ENCODE measurements at places on chromosomes 12 and 14.

DNA sequence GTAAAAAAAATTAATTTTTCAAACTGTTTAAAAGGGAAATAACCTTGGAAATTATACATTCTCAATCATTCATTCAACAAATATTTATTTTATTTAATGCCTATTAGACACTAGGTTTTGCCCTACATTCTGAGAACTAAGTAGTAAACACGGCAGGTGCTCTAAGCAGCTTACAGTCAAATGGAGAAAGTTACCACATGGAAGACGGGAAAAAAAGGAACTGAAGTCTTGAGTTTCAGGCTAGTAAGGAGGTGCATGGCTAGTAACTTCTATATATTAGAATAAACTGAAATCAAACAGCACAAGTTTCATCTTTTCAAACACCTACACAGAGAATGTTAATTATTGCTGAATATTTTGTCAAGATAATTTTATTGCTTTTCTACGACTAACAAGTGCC, 52.9 kb downstream of the C12orf42 start:
- DNase-seq = no peak

- peak; percentile 62 for DNase-seq
Observed at GRCh38 chr12:54526812-54527630, 22.4 kb upstream of the PDE1B start.

GRCh38 chr12:49223122-49223521, 34.2 kb upstream of the TUBA1A start:
- DNase-seq = no peak

GRCh38 chr14:90109858-90110257, 48.1 kb downstream of the KCNK13 start:
- DNase-seq = no peak

DNA sequence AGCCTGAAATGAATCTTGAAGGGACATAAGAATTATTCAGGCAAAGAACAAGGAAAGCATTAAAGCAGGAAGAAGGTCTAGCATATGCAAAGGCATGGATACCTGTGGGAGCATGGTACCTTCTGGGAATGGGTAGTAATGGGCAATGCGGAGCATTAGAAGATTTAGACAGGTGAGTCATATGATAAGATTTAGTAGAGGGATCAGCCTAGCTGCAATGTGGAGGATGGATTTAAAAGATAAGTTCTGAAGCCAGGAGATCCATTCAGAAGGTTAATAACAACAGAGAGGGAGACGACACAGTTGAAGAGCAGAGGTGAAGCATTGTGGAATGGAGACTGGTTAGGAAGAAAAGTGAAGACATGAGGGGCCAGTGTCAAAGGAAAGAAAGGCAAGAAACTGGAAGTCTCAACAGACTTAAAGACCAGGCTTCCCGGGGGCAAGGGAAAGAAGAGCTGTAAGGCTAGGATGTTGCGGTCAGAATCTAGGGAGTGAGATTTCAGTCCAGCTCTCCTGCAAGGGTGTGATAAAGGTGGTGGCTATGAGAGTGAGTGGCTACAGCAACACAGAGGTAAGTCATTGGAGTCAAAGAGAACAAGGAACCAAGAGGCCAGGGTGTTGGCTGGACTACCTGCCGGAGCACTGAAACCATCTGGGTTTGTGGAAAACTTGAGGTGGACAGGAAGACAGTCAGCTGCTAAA, 5.6 kb upstream of the STAT6 start:
- no peak for DNase-seq

- no peak for DNase-seq
Observed at GRCh38 chr14:48584031-48584430, 908.6 kb upstream of the MDGA2 start.

GRCh38 chr14:94478420-94478819, 2.4 kb upstream of the SERPINA9 start:
- DNase-seq = no peak

- no peak for DNase-seq
Observed at GRCh38 chr14:88322504-88323085, 474 bp downstream of the KCNK10 start.

- no peak for DNase-seq
Observed at GRCh38 chr14:54881761-54882401, 20.7 kb downstream of the GCH1 start.

- DNase-seq = no peak
Observed at GRCh38 chr14:54654605-54655004, 87.7 kb downstream of the SAMD4A start.

- no peak for DNase-seq
Observed at GRCh38 chr12:103705927-103706326, 118.9 kb downstream of the STAB2 start.

- no peak for DNase-seq
Observed at GRCh38 chr12:124130691-124131591, 157.9 kb downstream of the ZNF664 start.

DNA sequence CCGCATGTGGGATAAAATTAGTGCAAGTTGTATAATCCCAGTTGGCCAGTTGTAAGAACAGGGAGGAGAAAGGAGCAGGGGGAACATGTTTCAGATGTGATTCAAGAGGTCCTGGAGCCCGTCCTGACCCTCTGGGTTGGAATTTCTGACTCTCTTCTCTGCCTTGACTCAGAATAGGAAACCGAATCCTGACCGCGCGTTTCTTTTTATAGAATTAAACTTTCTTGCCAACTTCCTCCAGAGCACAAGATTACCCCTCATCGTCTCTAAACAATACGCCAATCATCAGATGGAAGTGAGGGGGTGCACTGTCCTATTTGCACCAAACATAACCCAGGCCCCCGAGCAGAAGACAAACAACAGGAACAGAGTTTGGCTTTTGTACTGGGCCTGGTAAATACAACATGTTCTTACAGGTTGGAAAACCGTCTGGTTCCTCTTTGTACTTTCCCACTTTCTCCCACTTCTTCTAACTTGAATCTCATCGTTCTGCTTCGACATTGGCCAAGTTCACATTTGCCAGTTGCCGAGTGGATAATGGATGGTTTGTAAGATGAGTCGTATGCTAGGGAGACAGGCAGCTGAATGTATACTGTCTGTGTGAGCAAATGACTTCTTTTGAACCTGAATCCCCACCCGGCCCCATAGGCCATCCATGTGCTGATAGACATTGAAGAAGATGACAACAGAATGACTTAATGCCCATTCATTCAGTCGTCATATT, 42.6 kb upstream of the MED13L start:
- peak; percentile 48 for DNase-seq

GRCh38 chr12:60052483-60052882, 456.7 kb downstream of the SLC16A7 start:
- no peak for DNase-seq

- no peak for DNase-seq
Observed at GRCh38 chr14:33017016-33017415, 78.3 kb downstream of the NPAS3 start.

DNA sequence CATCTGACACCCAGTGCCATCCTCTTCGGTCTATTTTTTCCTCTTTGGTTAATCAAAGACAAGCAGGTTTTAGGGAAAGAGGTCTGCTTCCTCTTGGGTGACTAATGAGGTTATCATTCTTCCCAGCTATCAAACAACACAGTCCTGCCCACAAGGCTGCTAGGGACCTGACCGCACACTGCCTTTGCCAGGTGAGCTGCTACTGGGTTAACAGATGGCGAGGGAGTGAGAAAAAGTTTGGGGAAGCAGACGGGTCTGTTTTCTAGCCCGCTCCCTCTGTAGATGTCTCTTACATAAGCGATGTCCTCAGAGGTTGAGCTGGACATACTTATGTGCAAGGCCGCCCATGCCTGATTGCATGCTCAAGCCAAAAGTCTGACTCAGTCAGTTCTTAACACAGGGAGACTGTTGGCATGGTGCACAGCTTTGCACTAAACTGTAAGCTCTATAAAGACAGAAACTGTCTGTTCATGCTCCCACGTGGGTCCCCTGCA, 94.1 kb downstream of the SLC15A4 start:
- no peak for DNase-seq

DNA sequence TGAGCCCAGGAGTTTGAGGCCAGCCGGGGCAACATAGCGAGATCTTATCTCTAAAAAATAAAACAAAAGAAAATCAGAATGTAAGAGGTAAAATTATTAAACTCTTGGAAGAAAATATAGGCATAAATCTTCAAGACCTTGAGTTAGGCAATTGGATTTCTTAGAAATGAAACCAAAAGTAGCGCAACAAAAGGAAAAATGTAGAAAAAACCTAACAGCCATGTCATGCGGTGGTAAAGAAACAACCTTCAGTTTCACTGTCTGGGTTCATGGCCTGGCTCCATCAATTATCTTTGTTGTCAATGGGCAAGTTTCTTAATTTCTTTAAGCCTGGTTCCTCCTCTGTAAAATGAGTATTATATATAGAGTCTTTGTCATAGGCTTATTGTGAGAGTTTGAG, 5.6 kb upstream of the GCH1 start:
- DNase-seq = no peak

DNA sequence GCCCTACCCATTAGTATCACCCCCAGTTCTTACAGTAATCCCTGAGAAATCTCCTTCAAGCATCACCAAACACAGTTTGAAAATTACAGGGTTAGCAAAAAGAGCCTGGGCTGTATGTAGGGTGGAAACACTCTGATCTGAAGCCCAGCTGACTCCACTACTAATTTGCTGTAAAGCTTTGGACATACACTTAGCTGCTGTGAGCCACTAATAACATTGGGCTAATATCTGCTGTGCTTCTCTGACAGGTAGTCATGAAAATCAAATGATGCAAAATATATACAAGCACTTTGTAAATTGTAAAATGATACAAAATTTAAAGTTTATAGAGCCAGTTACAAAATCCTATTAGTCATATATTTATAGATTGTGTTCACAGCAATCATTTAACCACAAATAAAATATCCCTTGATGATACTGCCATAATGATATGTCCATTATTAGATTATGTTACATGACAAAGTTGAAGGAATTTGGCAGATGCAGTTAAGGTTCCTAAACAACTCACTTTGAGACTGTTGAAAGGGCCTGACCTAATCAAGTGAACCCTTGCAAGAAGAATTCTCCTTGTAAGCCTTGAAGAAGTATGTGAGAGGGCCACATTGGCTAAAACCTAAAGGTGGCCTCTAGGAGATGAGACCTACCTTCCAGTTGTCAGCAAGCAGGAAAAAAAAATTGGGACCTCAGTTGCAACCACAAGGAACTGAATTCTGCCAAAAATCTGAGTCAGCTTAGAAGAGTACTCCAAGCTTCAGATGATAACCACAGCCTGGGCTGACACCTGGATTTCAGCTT, 19.0 kb downstream of the TWF1 start:
- no peak for DNase-seq

DNA sequence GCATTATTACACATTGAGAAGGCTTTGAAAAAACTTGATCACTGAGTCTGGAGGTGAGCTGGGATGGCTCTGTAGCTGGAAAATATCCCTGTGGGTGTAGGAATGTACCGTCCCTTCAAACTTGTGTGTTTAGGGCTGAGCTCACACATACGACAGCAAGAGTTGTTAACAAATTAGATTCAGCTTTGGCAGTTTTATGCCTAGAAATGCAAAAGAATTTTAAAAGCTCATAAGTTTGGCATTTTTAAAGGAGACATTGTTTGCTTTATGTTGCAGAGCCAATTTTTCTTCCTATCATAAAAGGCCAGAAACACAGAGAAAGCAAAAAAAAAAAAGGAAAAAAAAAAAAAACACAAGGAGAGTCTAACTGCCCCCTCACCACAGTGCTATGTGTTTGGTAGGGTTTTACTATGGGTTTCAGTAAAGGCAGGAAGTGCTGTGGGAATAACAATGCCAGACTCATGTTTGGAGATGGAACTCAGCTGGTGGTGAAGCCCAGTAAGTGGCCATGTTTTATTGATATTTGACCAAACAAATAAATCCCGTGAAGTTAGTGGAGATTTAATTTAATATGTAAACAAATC, 78.4 kb downstream of the DAD1 start:
- DNase-seq = no peak

- DNase-seq = no peak
Observed at GRCh38 chr14:76946753-76947077, 81.8 kb downstream of the IRF2BPL start.

DNA sequence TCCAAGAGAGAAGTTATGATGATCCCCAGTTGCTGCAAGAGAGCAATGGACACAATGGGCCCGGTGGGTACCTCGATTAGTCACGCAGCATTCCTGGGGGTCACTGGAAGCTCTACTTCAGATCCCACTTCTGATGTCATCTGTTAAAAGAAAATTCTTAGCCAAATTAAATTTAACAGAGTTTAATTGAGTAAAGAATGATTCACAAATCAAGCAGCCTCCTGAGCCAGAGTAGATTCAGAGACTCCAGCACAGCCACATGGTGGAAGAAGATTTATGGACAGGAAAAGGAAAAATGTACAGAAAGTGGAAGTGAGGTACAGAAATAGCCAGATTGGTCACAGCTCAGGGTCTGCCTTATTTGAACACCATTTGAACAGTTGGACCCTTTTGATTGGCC, 107.5 kb downstream of the SPTSSA start:
- DNase-seq = no peak

DNA sequence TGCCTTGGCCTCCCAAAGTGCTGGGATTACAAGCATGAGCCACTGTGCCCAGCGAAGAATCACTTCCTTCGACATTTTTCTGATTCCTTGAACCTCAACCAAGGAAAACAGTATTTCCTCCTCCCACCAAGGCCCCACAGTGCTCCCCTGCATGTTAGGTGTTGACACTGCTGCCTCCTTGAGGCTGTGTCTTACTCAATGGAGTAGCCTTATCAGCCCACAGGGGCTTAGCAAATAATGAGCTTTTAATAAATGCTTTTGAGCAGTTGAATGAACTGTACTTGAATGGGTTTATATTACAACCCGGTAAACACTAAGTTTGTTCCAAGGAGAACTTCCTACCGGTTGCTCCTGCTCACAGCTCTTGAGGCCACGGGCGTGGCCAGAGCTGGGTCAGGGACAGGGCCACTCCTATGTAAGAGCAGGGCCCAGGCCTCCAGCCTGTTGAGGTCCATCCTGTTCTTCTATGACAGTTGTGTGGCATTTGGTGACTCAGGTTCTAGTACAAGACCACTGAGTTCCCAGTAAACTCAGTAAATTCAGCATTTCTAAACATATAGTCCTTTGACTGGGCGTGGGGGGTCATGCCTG, 36.8 kb upstream of the TUBA1A start:
- DNase-seq = no peak

- no peak for DNase-seq
Observed at GRCh38 chr12:100372853-100373640, 16.2 kb downstream of the SLC17A8 start.

DNA sequence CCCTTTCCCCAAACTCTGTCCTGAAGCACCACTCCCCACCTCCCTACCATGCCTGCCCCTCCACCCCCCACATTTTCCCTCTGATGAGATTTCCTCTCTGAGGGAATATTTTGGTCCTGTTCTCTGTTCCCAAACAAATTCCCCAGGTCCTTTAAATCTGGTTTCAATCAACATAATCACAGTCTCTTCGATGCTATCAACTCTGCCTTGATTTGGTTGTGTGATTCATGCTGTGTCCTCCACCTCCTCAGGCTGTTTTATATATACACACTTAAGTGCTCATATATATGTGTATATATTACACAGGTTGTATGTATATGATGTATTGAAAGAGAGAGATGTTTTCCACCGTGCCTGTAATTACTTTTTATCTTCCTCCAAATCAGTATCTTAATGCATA, 36.0 kb downstream of the NTF3 start:
- no peak for DNase-seq

- DNase-seq = peak; percentile 87
Observed at GRCh38 chr12:113174461-113175384, 10.6 kb downstream of the DDX54 start.

- DNase-seq = no peak
Observed at GRCh38 chr12:11881835-11882234, 188.9 kb upstream of the BCL2L14 start.

GRCh38 chr14:50523271-50524041, 8.9 kb downstream of the MAP4K5 start:
- DNase-seq = no peak

- no peak for DNase-seq
Observed at GRCh38 chr12:53536962-53537361, 29.7 kb upstream of the NPFF start.

- DNase-seq = no peak
Observed at GRCh38 chr12:18824287-18824686, 86.4 kb downstream of the CAPZA3 start.
